HFFc6 (cell line): ENCODE measurements at places on chromosomes 4 and X.
A peak's percentile ranks its signal among the peaks of the same experiment; 100 is the strongest.

DNA sequence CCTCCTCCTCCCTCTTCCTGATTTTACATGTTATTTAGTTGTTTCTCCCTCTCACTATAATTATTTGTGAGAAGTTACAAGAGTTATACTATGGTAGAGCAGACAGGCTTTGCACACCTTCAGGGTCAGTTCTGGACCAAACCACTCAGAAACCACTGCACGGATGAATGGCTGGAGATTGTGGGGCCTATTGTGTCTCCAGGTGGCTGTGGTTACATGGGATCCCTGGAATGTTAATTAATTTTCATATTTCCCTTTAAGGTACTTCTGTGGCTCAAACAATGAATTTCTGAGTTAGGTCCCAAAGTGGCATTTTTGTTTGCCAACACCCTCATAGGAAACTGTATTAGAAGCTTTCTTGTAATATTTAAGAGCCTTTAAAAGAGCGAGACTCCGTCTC lies 151.9 kb downstream of the BMPR1B start:
- no peak for DNase-seq

DNA sequence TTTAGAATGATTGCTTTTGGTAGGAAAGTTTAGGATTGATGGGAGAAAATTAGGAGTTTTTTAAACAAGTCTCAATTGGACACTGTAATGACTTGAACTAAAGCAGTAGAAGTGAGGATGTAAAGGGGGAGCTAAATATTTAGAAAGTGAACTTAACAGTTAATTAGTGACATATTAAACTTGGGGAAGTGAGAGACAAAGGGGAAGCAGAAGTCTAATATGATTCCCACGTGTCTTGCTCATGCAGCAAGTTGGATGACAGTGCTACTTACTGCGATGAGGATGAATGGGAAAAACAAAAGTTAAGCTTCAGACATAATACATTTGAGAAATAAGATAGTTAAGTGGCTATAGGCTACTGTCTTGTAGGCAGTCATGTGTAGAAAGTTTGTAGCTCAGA lies 110.4 kb downstream of the RPA4 start:
- DNase-seq = no peak

DNA sequence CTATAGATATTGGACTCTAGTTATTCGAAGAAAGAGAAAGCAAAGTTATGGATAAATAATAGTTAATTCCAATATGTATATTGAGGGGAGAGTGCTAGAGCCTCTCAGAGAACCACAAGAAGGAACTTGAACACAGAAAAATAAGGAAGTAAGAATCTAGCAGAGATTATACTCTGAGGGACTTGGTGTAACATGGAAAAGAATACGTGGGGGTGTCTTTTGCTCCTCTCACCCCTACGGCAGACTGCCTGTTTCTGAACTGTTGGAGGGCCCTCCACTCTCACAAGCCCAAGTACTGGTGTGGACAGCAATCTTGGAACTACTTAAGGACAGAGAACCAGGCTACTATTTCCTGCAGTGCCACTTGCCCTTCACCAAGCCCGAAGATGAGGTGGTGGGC lies 1174.4 kb upstream of the PCDH10 start:
- DNase-seq = peak; percentile 6

GRCh38 chr4:3414421-3415279 lies 27.1 kb upstream of the HGFAC start:
- DNase-seq = no peak

GRCh38 chr4:139602776-139603360 lies 46.8 kb upstream of the SETD7 start:
- DNase-seq = no peak
